ENCODE measurements at places on chromosomes 2 and 18.

- no peak for DNase-seq
These were observed 48.0 kb upstream of the FAHD2A start for GRCh38 chr2:95354469-95354901.

GRCh38 chr2:46689993-46690392 lies 210.6 kb downstream of the TMEM247 start:
- no peak for DNase-seq

- no peak for DNase-seq
These were observed 118.3 kb upstream of the DNAJC10 start for GRCh38 chr2:182597570-182598295.

DNA sequence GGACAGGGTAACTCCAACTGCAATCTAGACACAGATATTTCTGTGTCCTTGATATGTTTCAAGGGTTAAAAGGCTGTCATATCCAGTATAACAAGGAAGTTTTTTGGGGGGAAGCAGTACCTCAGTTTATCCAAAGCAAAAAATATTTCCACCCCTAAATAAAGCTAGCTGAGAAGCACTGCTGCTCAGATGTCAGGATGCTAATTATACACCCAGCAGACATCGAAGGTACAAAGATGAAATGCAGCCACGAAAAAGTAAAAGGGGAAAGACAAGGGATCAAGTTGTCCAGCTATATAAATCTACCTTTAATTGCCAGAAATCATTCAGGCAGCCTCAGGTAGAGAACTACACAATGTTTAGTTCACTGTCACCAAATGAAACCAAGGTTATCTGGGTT lies 26.2 kb downstream of the ELAC1 start:
- DNase-seq, result no peak

DNA sequence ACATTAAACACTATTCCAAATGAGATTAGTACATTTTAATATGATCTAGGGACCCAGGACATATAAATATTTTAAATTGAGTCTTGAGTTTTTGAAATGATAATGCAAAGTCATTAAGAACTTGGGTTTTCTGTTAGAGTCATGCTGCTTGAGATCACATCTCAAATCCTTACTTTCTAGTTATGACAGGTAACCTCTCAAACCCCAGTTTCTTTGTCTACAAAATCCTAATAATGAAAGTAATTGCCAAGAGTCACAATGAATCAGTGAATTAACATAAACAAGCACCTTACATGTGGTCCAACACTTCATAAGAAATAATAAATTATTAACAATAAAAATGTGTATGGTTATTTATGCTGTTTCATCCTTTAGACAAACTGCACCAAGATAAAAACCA lies 607.6 kb downstream of the LRP1B start:
- DNase-seq, result no peak

DNA sequence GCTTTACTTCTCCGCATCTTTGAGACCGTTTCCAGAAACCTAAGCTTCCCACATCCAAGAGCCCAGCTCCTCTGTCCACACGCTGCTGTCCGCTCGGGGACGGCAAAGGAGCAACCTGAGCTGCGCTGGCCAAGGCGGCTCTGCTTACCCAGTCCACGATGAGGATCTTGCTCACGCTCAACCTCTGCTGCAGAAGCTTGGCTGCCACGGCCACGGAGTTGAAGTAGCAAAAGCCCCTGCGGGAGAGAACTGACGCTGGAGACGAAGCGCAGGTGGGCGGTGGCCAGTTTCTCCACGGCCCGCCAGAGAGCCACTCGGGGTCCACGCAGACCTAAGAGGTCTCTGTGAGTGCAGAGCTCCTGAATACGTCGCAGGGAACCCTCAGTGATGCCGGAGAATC lies 236.1 kb downstream of the TWIST2 start:
- no peak for DNase-seq

DNA sequence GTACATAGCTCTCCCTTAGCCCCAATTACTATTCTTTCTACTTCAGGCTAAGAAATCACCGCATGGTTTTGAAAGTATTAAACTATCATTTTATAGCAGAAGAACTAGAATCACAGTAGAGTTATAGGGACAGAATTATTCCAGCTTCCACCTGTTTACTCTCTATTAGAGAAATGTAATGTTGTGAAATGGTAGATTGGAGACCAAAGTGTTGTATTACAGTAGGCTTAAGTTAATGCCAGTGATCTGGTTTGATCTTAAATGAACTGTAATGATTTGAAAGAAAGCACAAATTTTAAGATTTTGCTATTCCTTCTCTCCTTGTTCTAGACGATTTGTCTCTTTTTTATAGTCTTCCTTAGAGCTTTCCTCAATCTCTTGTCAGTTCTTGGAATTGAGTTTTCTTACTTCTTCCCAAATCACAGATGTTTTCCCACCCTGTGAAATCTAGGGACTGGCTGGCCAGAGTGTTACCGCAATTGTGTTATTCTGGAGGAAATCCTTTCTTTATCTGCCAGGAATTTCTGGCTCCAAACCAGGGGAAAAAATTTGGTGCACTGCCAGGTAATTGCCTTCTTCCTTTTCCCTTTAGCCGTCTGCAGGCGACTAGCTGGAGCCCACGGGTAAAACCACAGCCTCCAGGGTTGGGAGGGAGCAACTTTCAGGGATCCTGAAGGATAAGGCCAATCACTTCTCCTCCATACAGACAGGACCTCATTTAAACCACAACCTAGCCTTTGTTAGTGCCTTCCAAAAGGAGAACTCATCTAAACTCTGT lies 51.7 kb downstream of the NOP58 start:
- no peak for DNase-seq

GRCh38 chr2:55120634-55121359 lies 70.5 kb upstream of the RTN4 start:
- no peak for DNase-seq

- DNase-seq, result no peak
These were observed 51.7 kb upstream of the DAPL1 start for GRCh38 chr2:158743466-158743865.

- no peak for DNase-seq
These were observed 158.2 kb downstream of the L3MBTL4 start for GRCh38 chr18:6256521-6256920.

- DNase-seq, result no peak
These were observed 682.0 kb downstream of the IRS1 start for GRCh38 chr2:226117510-226118065.

Data from stimulated activated CD4-positive, alpha-beta T cell treated with anti-CD3 and anti-CD28 coated beads, Interleukin-15, amount 100 ng/mL, for 48 hours (primary cell).